ENCODE measurements at places on chromosomes 13 and 19. TPM values are rescaled to one million over a fixed set of nuclear protein-coding genes. Genes with fewer than 3 reads are reported as not detected.

- peak; percentile 29 for DNase-seq
These were observed 30.9 kb downstream of the TUBA3C start for GRCh38 chr13:19150712-19151228.

DNA sequence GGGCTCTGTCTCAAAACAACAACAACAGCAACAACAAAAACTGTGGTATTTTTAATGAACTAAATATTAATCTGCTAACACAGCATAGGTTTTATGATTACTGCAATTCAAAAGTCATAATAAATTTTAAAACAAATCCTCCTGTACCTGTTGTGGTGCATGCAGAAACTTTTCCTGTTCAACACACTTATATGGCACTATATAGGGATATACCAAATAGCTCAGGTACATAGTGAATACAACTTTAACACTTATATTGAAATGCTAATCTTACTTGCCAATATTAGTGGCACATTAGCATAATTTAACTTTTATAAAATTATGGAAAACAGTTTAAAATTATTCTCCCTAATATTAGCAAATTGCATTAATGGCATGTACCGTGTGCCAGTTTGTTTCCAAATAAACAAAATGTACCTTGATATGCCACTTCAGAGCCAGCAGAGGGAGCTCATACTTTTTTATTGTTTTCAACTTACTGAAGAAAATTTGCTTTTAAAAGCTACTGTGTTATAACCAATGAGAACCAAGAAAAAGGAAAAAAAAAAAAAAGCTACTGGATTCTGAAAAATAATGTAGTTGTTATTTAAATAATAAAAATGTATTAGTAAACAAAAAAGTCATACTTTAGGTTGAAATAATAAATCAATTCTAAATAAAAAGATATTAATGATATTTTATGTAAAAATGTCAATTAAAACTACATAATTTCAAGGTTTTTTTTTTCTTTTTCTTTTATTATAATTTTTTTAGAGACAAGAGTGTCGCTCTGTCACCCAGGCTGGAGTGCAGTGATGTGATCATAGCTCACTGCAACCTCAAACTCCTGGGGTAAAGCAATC lies 18.0 kb upstream of the RBM26 start:
- DNase-seq, result no peak

DNA sequence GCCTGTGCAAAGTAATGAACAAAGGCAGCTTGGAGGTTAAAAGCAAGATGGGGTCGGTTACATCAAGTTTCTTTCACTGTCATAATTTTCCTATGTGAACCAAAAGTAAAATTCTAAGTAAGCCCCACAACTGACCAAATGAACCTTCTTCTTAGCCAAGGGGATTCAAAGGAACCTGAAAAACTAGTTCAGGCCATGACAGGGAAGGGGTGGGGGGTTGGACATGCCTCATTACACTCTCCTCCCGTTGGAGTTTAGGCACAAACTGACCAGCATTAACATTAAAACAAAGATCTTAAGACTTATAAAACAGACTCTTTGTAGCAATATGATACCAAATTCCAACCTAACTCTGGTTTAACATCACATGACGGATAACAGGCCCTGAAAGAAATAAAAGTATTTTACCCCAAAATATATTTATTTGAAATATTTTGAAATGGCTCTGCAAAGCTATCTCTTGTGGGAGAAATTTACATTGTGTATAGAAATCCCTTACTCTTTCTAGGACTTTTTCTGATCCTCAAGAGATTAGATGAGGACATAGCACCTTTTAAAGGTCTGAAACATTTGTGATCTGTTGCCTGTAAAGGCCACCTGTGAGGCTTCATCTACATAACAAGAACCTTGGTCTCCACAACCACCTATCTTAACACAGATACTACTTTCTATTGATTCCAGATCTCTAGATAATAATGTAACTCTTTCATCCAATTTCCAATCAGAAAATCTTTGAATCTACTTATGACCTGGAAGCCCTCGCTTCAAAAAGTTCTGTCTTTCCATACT lies 1829.0 kb upstream of the MIR17HG start:
- no peak for DNase-seq

DNA sequence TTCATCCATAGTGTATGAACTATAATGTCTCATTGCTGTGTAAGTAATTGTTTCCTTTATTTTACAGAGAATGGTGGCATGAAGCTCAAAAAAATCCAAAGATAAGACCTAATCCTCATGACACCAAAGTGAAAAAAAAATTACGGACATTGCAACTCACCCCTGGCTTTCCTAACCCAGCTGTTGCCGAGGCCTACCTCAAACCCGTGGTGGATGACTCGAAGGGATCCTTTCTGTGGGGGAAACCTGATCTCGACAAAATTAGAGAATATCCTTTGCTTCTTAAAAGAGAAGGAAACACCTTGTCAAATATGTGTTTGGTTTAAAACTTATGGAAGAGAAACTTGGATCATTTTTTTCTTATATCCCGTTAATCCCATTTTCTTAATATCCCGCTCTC lies 26.3 kb downstream of the ERCC5 start:
- no peak for DNase-seq

DNA sequence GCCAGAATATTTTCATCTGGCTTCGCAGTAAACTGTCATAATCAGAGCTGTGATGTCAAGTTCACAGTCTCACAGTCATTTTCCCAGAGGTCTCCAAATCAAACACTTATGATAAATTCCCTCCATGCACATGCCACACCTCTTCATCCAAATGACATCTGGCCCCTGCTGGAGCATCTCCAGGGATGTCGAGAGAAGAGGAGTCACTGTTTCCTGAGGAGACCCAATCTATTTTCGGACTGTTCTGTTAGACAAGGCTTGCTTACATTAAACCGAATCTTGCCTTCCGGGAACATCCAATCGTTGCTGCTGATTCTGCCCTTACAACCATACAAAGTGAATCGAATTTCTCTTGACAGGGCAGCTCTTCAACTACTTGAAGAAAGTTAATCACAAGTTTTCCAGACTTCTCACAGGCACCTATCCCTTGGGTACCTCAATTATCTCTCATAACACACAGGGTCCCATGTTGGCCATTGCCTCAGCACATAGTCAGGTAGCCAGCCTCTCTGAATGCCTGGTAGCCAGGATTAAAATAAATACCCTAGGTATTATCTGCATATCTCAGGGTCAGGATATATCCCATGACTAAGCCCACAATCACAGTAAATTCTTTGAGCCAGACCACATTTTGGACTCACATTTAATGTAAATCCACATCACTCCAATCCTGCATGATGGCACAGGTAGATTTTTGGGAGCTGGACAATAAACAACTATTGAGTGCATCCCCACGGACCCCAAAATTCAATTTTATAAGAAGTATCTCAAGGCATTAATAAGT lies 182.5 kb downstream of the ABCC4 start:
- DNase-seq, result no peak

- DNase-seq, result no peak
These were observed 31.2 kb downstream of the DHRS12 start for GRCh38 chr13:51772781-51773180.

DNA sequence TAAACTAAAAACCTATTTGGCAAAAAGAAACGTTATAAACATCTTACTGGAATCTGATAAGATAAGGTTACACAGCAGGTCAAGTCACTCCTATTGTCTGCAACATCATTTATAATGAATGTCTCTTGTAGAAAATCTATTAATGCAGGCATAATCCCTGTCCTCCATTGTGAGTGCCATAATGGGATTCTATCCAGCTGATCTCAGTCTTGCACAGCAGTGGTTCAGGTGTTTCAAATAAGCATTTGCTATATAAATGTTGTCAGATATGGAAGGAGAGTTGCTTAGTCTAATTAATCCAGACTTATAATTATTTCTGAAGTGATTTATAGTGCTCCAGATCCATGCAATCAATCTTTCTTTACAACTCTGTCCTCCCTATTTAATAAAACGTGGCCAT lies 186.5 kb upstream of the ATXN8OS start:
- no peak for DNase-seq

GRCh38 chr13:100532090-100532766 lies 56.4 kb downstream of the GGACT start:
- no peak for DNase-seq

VSIG10L gene
- 2.0 TPM for total RNA-seq

SLC5A5 gene
- not detected for total RNA-seq

PSG11 gene
- not detected for total RNA-seq

CTXN1 gene
- total RNA-seq, result 47.1 TPM
